SJSA1 (cell line): ENCODE measurements at places on chromosomes 1 and 21. TPM values are rescaled to one million over a fixed set of nuclear protein-coding genes. Genes with fewer than 3 reads are reported as not detected.

DNA sequence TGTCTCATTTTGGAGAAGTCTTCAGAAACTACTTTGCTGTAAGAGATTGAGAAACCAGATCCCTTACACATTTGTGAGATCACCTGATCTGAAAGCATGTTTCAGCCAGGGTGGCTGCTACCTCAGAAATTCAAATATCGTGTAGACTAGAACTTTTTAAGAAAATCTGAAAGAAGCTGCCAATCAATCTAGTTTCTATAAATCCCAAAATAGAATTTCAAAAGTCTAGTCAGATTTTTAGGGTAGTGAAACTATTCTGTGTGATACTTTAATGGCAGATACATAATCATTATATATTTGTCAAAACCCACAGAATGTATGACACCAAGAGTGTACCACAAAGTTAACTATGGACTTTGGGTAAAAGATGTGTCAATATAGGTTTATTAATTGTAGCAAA, 79.9 kb upstream of the PLPPR5 start:
- no peak for DNase-seq

DNA sequence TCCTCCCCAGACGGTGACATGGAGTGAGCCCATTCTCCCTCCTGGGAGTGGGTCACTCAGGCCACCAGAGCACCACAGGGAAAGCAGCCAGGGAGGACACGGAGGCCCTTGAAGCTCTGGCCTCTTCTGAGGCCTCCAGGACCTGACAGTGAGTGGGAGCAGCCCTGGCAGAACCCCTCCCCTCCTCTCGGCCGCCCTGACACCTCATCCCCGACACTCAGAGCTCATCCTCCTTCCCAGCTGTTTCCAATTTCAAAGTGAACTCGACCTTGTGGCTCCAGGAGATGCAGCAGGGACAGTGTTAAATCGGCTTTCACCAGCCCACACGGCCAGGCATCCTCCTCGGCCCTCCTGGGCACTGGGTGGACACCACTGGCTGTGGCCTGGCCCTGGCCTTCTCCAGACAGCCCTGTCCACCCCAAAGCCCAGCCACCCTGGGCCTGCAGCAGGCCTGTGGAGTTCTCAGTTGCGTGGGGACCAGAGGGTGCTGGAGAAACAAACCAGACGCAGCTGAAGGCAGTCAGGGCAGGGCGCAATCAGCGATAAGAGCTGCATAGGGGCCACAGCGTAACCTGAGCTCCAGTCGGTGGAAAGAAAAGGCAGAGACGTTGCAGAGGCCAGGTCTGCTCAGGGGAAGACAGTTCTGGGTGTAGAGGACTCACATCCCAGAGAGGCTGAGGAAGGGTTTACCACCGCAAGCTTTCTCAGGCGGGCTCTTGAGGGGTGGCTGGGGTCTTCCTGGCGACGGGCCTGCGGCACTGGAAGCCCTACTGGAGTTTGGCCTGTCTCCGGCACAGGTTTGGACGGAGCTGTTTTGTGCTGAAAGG, 27.1 kb downstream of the FTCD start:
- no peak for DNase-seq

- DNase-seq: peak; percentile 99
Measured at GRCh38 chr1:41003640-41004220, 17.8 kb downstream of the SLFNL1 start.

DNA sequence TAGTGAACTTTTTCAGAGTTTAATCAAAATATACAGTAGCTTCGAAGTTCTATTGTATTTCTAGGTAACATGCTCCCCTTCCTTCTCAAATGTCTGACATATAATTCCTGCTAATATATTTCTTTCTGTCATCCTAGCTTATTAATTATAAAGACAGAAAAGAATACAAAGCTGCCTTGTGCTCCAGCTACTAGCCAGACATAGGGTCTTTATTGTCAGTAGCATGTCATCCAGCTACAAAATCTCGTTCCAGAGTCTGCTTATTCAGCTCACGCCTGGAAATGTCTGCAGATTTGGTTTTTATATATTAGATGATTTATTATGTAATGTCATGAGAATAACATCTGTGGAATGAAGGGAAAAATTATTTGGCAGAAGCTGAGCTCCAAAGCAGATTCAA, 1102.8 kb downstream of the BRINP3 start:
- no peak for DNase-seq

DNA sequence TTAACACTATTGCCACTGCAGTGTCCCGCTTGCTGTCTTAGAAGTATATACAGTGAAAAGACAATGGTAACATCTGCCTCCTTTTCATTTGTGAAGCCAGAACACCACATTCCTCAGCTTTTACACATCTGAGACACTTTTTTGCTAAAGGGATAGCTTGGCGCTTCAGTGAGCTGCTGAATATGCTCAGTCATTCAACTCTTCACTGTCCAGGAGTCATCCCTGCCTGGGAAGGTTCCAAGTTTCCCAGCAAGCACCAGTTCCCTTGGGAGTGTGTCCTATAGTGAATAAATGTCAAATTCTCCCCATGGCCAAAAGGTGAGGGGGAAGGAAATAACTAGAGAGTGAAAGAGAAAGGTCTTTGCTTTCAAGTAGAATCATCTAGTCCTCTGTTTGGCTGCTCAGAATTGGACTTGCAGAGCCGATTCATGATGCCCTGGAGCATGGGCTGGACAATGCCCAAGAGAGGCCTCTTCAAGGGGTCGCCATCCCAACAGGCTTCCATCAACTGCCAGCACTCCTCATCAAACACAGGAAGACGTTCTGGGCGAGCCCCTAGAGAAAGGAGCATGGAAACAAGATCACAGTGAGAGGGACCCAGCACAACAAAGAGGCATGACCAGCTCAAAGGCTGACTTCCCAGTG, 25.5 kb upstream of the RBBP5 start:
- DNase-seq: peak; percentile 80

GRCh38 chr1:8733484-8733883, 84.0 kb downstream of the RERE start:
- no peak for DNase-seq

DNA sequence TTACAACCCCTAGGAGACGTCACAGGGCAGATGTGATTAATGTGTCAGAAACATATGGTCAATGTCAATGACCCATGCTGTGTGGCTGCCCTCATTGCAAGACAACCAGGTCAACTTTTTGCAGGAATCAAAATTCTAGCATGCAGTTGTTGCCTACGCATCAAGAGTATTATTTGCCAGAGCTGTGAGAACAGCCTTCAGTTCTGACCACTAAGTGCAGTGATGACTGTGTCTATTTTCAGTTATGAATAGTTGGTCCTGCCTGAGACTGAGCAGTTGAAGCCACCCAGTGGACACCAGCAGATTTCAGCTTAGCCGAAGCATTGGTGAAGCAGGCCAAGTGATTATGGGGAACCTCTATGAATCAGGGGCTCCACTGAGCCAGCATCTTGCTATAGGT, 47.3 kb downstream of the LYPLAL1 start:
- no peak for DNase-seq

DNA sequence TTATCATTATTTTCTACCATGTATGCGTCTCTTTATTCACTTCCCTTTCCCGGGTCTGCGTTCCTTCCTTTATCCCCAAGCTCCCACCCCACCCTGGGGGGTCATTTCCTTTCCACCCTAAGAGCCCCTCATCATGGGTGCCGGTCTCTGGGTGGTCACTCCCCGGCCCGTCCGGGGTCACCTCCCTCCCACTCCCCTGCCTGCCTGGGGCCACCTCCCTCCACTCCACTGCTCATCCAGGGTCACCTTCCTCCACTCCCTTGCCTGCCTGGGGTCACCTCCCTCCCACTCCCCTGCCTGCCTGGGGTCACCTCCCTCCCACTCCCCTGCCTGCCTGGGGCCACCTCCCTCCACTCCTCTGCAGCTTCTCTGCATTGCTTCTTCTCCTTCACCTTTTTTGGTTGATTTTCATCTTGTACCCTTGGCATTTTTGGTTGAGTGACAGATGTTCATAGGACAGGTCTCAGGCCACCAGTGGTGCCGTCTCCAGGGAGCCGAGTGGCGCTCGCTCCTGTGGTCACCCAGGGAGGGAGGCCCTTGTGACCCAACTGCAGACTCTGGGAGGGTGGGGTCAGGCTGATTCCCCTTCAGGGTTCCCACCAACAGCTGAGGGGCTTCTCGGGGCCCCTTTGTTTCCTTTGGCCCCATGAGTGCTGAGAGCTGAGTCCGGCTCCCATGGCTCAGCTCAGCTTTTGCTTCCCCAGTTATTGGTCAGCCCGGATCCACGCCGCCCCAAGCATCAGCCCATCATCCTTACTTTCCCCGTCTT, 48.6 kb upstream of the PCBP3 start:
- no peak for DNase-seq

DNA sequence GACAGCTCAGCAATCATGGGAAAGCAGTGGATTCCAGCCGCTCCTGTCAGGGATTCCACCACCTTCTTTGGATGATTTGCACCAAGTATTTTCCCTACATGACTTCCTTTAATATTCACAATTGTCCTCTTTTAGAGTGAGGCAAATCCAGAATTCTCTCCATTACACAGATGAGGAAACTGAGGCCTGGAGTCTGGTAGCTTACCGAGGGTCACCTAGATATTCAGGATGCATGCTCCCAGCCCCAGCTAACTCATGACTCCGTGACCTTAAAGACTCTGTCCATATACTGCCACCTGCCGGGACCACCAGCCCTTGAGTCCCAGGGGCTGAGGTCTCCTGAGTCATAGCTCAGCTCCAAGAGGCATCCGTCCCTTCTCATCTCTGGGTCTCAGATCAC, 80.6 kb downstream of the CAPZB start:
- DNase-seq: no peak

- DNase-seq: no peak
Measured at GRCh38 chr1:116679091-116679827, 11.7 kb upstream of the IGSF3 start.

DNA sequence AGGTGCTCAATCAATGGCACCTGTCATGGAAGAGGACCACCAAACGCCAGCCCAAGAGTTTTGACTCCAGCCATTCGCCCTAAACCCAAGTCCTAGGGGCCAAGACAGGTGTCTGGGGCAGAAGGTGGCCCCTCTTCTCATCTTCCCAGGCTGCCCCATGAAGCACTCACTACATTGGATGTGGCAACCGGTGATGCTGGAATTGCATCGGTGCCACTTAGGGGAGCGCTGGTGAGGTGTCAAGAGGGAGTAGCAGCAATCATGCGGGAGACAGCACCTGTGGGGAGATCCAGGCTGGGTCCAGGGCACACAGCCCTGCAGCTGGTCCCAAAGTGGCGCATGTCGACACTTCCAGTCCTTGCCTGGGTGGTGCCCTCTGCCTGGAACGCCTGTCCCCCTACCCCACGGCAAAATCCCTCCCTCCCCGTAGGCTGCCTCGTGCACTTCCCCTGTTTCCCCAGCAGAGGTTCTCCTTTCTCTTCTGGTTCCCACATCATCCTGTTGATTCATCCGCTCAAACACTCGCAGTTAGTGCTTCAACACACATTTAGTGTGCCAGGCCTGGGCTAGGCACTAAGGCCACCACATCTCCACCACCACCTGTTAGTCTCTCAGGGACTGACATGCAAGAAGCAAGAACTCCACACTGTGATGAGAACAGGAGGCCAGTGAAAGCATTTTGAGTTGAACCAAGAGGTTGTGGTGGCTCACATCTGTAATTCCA, 18.5 kb downstream of the PLA2G2D start:
- peak; percentile 11 for DNase-seq

- DNase-seq: no peak
Measured at GRCh38 chr1:9861360-9861759, 37.6 kb upstream of the CLSTN1 start.

DNA sequence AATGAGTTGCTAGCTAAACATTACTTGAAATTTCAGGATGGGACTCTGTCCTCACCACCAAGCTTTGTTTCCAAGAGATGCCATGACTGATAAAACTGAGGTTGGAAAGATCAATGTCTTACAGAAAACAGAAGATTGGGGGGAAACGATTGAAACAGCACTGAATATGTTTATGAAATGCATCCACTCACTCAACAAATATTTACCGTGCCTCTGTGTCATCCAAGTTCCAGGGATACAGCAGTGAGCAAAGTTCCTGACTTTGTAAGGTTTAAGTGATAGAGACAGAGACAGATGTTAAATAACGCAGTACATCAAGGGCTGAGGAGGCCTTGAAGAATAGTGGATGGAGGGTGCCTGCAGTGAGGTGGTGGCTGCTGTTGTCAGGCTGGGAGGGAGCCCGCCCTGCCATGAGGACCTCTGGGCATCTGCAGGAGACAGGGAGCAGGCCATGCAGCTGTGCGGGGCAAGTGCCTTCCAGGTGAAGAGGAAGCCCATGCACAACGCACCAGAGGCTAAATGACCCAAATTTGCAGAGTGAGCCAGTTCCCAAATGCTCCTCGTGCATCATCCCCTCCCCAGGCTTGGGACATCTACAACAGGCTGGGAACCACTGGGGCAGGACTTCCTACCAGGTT, 108.0 kb downstream of the HLCS start:
- DNase-seq: no peak

GRCh38 chr1:165053351-165053750, 303.2 kb downstream of the LMX1A start:
- no peak for DNase-seq

GRCh38 chr1:183589874-183590243, 400 bp downstream of the NCF2 start:
- DNase-seq: no peak

- peak; percentile 11 for DNase-seq
Measured at GRCh38 chr1:224782281-224783000, 147.0 kb upstream of the DNAH14 start.

DNA sequence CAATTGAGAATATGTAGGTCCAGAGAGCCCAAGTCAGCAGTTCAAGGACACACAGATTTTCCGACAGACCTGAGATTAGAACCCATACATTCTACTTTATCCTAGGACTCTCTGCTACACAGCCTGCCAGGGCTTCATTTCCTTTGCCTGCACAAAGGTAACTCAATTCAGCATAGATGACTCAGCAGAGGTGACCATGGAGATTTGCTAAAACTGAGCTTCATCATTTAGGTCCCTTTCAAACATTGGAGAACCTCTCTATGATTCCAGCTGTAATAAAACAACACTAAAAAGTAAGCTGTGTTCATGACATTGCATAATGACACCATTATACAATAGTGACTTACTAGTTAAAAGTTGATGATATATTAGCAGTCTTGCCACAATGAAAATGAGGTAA, 22.2 kb downstream of the DAB1 start:
- DNase-seq: no peak

DNA sequence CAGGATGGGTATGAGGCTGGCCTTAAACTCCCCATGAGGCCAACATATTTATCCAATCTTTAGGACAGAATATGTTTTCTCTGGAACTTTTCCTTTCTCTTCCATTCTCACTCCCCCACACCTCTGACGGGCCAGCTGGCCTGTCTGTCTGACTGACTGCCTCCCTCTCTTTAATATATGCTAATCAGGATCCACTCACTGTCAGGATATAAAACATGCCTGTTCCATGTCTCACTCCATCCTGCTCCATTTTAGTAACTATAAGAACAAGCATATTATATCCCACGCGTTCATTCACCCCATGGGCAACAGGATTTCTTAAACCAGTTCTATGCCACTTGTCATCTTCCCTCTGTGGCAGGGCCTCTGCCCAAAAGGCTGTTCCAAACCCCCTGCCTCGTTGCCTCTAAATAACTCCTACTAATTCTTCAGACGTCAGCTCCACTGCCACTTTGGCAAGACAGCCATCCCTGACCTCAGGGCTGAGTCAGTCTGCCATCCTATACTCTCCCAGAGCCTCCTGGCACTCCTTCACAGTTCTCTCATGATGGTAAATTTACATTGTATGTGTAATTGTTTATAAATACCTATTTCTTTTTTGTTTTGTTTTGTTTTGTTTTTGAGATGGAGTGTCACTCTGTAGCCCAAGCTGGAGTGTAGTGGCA, 84.3 kb upstream of the SPATA6 start:
- DNase-seq: no peak

The KMO gene
- total RNA-seq: 0.08 TPM in 1 of 2 replicates, not detected in the other

The KRTAP19-1 gene
- not detected in 2 replicates for total RNA-seq

The STUM gene
- 0.03 TPM in 1 of 2 replicates, not detected in the other for total RNA-seq

The MTARC1 gene
- total RNA-seq: not detected in 2 replicates

The KIF14 gene
- 27.8 and 32.2 TPM in 2 replicates for total RNA-seq

The EXO1 gene
- total RNA-seq: 42.9 and 48.3 TPM in 2 replicates
